Urothelium cell line (cell line): ENCODE measurements at places on chromosomes 2 and 18.

GRCh38 chr2:70904371-70905216 is 31.1 kb upstream of the ATP6V1B1 start:
- no peak for DNase-seq

DNA sequence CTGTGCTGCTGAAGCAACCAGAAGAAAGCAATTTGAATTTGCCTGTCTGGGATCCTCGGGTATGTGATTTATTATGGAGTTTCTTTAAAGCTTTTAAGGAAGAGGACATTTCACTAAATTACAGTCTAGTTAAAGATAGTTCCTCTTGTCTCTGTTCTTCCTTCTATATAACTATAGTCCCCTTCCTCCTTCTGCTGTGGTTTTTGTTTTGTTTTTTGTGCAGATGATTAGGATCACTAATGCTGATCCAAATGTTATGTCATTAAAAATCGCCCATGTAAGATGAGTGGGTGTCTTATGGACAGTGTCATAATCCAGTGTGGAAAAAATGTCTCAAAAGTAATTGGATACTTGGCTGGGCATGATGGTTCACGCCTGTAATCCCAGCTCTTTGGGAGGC is 24.7 kb downstream of the PAPOLG start:
- no peak for DNase-seq

DNA sequence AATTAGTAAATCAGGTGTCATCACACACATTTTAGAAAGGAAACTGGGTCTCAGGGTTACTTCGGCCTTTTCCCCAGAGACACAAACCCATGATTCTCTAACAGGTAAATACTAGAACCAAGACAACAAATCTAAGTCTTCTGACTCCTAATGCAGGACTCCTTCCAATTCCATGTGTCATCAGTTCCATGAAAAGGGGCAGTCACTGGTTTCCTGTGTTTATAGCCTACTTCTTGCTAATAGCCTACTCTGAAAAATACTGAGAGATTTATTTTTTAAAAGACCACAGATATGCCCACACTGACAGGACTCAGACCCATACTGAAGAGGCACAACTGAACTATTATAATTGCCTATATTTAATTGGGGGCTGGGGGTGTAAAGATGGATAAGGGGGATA is 33.0 kb downstream of the RAB1A start:
- no peak for DNase-seq

DNA sequence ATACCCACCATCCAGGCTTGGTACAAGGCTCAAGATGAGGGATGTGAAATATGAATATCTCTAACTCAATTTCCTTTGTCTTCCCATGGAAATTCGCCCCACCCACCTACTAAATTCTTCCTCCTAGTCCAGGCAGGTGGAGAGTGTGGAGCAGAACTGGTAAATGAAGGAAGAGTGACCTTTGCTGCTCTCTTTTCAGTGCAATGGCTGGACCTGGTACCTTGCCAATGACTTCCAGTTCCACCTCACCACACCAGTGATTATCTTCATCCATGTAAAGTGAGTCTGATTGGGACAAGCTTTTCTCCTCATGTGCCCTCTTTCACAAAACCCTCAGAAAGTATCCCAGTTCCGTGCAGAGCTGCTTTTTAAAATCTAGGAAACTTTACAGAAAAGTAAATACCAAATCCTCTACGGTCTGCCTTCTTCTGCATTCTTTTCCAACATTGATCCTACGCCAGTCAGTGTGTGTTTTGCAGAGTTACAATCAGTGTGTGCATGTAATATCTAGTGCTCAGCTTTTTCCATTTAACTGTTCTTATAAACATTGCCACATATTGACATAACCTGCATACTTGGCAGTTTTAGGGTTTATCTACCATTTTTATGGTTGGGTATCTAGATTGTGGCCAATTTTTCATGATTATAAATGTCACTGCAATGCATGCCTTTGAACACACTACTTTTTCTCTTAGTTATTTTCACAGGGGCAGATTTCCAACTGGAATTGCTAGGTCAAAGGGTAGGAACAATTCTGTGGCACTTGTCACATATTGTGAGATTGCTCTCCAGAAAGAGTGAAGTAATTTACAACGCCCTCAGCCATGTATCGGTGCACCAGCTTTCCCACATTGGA is 86.5 kb upstream of the SEC11C start:
- no peak for DNase-seq

- no peak for DNase-seq
These were observed 33.0 kb downstream of the CYP26B1 start for GRCh38 chr2:72114693-72115051.
